ENCODE measurements at places on chromosomes 7 and 10. TPM values are rescaled to one million over a fixed set of nuclear protein-coding genes. Genes with fewer than 3 reads are reported as not detected.
A peak's percentile ranks its signal among the peaks of the same experiment; 100 is the strongest.

The TMEM168 gene
- 28.7 TPM for total RNA-seq

The CNPY1 gene
- not detected for total RNA-seq

The ZNF727 gene
- not detected for total RNA-seq

The CALML3 gene
- total RNA-seq, result not detected

The GARIN1A gene
- total RNA-seq, result 0.86 TPM

The HECW1 gene
- total RNA-seq, result not detected

The SPDYE18 gene
- total RNA-seq, result not detected

The COL1A2 gene
- not detected for total RNA-seq

The CTAGE4 gene
- total RNA-seq, result 3.8 TPM

The ELN gene
- 0.10 TPM for total RNA-seq

The DKK1 gene
- 28.5 TPM for total RNA-seq

GRCh38 chr7:42194238-42194637, 42.8 kb downstream of the GLI3 start:
- no peak for DNase-seq

GRCh38 chr10:98256692-98257091, 11.3 kb downstream of the LOXL4 start:
- DNase-seq, result no peak

DNA sequence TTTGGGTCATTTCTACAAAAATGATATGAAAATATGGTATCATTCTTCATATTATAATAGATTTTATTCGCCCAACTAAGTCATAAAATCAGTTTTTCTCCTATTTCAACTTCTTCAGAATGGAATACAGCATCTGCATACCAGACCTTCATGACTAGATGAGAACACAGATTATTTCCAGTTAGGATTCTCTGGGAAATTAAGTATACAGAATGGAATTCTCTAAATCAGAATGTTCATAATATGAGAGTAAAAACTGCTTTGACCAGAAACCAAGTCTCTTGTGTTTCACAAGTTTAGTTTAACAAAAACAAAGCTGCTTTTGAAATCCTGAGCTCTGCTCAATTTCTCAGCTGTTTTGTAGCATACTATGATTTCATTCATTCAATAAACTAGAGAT, 160.3 kb upstream of the SEMA3A start:
- DNase-seq, result no peak

DNA sequence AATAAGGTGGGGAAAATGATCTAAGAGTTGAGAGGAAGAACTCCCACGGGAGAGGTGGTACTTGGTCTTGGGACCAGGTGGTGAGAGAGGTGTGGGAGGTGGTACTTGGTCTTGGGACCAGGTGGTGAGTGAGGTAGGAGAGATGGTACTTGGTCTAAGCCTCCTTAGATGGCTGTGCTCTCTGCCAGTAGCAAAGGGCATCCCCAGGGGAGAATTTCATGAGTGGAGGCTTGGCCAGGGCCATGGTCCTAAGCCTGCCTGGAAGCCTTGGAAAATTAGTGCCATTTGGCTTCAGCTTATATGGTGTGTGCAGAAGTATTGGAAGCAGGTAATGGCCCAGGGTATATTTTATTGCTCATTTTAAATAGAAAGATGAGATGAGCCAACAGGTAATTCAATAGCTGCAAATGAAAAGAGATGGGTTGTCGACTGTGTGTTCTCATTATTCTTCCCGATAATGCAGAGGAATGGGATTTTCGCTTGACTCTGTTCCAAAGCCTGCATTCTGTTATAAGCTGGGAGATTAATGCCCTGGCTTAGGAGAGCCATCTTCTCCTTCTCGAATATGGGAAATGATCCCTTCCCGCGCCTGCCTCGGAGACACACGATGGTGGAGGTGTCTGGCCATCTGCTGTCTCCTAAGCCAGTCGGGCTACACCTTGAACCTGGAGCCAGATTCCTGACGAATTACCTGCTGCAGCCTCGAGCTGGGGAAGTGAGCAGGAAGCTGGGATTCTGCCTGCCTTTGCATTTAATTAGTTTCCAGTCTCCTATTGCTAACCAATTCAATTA, 287.8 kb downstream of the GALNT17 start:
- no peak for DNase-seq

DNA sequence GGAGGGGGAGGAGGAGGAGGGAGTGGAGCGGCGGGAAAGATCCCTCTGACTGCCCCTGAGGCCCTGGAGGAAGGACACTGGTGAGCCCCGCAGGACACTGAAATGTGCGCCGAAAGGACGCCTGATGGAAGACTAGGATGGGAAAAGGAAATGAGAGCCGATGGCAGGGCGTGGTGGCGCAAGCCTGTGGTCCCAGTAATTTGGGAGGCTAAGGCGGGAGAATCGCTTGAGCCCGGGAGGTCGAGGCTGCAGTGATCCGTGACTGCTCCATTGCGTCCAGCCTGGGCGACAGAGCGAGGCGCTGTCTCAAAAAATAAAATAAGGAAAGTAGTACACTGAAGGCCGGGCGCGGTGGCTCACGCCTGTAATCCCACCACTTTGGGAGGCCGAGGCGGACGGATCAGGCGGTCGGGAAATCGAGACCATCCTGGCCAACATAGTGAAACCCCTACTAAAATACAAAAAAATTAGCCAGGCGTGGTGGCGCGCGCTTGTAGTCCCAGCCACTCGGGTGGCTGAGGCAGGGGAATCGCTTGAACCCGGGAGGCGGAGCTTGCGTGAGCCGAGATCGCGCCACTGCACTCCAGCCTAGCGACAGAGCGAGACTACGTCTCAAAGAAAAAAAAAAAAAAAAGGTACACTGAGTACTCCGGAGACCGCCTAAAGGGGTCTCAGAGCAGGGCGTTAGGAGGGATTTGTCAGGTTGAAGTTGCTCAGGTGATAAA, 561 bp upstream of the HNRNPF start:
- no peak for DNase-seq

- no peak for DNase-seq
Observed at GRCh38 chr10:10533437-10533836, 484.2 kb upstream of the CELF2 start.

DNA sequence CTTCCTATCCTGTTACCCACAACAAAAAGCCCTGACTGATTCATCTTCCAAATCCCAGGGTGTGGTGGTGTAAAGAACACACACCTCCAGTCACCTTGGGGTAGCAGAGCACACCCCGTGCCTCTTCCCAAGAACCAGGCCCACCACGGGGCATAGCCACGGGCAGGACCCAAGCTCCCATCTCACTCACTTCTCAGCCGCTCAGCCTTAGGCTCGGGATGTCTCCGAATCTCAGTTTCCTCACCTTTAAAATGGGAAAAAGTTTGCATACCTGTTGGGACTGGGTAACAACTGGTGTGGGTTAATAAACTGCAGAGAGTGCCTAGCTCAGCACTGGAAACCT, 139.0 kb downstream of the FGFR2 start:
- no peak for DNase-seq

DNA sequence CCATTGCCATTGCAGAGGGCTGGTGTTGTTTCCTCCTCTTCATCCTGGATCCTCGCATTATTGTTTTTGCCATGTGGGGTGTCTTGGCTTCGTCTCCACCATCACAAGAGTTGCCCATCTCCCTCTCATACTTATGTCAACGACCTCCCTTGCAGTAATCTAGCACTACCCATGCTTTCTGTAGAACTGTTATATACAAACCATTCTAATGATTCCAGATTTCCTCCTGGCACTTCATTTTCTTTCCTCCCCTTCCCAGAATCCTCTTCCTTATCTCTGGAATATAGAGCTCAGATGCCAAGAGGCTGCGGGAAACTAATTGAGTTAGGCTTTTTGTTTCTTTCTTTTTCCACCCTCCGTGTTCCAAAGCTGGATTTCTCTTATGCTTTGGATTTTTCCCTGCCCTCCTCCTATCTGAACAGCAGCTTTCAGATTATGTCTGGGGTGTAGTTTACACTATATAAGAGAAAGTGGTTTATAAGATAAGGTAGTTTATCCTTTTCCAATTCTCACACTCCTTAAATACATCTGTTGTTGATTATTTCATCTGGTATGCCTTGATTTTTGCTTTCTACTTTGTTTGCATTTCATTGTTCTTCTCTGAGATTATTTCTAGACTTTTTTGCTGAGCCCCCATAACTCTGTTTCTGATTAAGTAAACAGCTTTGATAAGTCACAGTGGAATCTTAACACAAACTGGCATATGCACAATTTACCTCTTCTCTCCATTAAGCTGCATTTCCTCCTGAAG, 264.1 kb downstream of the BICC1 start:
- no peak for DNase-seq

DNA sequence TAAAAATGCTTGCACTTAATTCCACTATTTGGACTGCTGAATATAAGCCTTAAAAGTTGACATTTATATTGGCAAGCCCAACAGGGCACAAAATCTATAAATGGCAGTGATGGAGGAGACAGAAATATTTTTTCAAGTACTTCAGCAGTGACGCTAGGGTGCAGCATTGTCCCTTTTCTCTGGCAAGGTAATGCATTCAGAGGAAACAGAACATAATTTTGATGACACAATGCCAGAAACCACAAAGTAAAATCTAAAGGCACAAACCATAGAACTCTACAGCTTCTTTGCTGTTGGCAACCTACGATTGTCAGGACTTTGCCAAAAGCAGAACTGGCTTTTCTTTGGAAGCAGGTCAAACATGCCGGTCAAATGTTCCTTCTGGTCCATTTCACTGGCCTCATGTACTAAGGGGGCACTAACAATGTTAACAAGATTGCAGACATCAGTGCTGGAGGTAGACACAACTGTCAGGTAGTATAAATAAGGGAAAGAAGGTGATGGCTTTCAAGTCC, 30.9 kb upstream of the FAM133B start:
- DNase-seq, result peak; percentile 90

GRCh38 chr10:18252086-18252485, 111.9 kb downstream of the CACNB2 start:
- no peak for DNase-seq

DNA sequence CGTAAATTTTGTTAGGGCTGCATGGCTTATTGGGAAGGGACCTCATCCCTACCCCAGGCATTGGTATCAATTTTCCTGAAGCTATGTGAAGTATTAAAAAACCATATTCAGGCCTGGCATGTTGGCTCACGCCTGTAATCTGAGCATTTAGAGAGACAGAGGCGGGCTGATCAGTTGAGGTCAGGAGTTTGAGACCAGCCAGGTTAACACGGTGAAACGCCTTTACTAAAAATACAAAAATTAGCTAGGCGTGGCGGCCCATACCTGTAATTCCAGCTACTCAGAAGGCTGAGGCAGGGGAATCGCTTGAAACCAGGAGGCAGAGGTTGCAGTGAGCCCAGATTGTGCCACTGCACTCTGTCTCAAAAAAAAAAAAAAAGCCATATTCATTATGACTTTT, 7.1 kb downstream of the TASOR2 start:
- DNase-seq, result no peak

GRCh38 chr7:7688956-7689355, 29.5 kb downstream of the RPA3 start:
- no peak for DNase-seq

- peak; percentile 30 for DNase-seq
Observed at GRCh38 chr10:118045837-118046394, 825 bp downstream of the RAB11FIP2 start.

DNA sequence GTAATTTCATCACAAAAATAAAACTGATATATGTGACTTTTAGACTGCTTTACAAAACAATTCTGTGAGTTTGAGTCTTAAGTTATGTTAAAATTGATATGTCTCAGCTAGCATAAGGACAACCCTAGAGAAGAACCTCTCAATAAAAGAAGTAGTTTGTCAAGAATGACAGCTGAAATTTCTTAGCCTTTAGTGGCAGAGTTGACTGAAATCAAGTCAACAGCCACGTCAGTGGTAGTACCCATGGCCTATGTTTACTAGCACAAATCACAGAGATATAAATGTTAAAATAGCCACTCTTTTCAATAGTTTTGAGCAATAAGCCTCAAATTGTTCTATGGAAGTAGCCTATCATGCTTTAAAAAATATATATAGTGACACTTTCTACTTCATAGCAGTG, 138.9 kb upstream of the FERD3L start:
- DNase-seq, result no peak

DNA sequence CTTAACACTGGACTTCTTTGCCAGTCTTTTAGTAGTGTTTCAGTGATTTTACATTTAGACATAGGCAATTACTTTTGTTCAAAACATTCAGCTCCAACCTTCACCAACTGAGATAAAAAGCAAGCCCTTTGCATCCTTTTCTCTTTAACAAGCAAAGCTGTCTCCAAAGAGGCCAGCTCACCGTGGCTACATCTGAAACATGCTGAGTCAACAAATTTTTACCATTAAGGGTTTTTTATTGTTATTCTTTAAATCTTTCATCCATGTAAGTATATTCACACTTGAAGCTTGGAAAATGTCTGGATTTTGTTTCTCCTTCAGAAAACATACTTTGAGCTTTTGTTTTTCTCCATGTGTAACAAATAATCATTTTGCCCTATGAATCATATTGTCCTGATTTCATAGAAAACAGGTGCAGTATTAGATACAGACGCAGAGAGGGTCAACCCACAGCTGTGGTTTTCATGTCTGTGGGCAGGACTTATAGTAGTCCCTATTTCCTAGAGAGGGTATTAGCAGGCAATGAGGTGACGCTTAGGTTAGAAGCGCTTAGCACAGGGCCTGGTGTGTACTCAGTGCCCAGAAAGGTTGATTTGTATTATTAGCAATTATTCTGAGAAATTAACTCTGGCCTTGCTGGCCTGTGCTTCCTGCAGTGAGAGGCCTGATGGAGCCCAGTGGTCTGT, 99.5 kb downstream of the MKI67 start:
- no peak for DNase-seq

DNA sequence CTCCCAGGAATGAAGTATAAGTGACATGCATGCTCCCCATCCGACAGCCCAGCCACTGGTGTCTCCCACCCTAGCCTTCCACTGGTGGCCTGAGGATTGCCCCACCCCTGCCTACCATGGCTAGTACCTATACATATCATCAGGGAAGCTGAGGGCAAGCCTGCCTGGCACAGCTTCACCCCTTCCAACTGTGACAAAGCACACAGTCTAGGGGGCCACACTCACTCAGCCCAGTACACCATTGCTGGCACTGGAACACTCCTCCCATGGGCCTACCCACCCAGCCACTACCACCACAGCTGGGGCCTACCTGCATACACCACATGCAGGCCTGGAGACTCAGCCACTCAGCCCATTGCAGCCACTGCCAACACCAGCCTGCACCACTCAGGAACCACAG, 393.1 kb upstream of the STEAP1 start:
- DNase-seq, result no peak

GRCh38 chr10:59995862-59996261, 89.5 kb upstream of the CCDC6 start:
- DNase-seq, result no peak
